Cardiac fibroblast (primary cell): ENCODE measurements at places on chromosomes 4 and X.

DNA sequence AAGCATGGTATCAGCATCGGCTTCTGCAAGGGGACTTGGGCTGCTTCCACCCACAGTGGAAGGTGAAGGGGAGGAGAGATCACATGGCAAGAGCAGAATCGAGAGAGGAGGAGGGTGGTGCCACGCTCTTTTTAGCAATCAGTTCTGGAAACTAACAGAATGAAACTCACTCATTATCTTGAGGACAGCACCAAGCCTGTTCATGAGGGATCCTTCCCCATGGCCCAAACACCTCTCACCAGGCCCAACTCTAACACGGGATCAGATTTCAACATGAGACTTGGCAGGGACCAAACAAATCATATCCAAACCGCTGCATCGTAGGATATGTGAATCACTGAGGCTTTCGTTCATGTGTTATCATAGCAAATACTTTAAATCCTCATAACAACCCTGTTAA lies 125.5 kb downstream of the GPC3 start:
- peak; percentile 76 for DNase-seq

DNA sequence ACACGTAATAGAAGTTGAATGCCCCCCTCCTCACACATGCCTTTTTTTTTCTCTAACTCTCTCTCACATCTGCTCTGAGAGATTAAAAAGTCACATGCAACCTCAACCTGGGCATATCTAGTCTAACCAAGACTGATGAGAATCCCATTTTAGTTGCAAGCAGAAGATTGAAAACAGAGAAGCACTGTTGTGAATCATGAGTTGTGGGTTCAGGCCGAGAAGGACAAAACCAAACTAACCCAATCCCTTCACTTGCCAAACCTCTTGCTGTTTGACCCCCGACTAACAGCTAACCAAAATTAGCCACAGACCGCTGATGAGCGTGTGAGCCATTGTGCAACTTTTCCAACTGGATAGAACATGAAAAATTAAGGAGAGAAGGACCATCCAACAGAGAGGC lies 31.8 kb downstream of the CXCL1 start:
- no peak for DNase-seq

DNA sequence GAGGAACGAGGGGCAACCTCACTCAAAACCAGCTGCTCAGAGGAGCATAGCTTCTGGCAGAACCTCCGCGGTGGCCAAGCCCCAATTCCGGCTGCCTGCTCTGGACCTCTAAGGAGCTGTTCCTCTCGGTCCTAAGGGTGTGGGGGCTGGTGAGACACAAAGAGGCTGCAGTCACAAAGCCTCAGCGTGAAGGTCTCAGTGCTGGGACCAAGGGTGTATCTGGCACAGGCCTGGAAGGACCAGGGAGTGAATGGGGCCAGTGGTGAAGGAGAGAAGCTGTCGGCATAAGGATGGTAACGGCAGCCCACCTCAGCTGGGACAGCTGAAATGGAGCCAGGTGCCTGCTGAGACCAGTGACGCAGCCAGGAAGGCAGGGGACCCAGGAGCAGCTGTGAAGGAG lies 5.3 kb downstream of the PDE6B start:
- no peak for DNase-seq

DNA sequence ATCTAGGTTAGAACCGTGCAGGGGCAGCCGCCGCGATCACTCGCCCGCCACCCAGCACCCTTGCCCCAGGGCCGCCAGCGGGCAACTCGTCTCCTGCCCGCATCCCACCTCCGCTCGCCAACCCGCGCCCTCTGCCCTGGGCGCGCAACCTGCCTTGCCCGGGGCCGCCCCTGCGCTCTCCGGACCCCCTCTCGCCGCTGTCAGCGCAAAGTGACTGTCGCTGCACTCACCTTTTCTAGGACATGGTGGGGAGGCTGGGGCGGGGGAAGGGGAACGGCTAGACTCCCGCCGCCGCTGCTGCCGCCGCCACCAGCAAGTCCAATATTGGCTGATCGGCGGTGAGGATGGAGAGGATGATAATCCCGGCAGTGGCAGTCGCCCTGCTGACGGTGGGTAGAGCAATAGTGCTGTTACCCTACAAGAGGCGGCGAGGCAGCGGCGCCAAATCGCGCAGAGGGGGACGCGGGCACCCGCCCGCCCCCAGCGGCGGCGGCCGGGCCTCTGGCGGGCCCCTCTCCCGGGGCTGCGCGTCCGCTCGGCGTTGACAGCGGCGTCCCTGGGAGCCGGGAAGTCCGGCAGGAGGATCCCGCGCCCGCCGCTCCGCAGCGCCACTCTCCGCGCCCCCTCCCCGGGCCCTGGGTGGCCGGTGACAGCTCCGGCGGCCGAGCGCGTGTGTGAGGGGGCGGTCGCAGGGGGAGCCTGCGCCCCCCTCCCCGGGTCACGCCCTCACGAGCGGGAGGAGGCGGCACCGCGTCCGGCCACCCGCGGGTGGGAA lies 2.3 kb upstream of the NR3C2 start:
- no peak for DNase-seq

GRCh38 chrX:46317163-46317562 lies 228.1 kb downstream of the ZNF674 start:
- no peak for DNase-seq

- peak; percentile 30 for DNase-seq
These were observed 19.7 kb downstream of the ZFP42 start for GRCh38 chr4:188015025-188015940.

- DNase-seq, result peak; percentile 43
These were observed 14.1 kb downstream of the NOP14 start for GRCh38 chr4:2948895-2949781.

DNA sequence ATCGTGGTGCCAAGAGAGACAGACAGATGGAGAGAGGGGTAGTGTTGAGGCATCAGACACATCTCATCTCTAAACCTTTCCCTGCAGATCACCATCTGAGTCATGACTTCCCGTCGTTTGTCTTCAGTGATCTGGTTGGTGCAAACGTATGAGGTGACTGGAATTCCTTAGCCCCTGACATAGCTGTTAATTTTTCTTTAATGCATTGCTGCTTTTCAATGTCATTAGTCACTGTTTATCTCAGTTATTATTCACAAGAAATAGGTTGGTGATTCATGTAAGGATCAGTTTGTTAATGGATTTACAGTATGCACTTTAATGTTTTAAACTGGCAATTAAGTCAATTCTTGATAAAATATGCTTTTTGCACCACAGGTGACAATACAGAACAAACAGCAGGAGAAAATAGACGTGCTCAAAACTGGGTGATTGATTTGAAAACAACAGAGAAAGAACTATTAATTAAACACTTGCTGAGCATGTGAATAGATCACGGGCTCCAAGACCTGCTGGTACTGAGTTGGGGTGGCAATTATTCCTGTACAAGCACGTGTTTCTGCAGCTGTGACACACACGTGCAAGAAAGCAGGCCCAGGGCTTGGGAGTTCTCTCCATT lies 1.3 kb upstream of the TMEM154 start:
- peak; percentile 42 for DNase-seq

DNA sequence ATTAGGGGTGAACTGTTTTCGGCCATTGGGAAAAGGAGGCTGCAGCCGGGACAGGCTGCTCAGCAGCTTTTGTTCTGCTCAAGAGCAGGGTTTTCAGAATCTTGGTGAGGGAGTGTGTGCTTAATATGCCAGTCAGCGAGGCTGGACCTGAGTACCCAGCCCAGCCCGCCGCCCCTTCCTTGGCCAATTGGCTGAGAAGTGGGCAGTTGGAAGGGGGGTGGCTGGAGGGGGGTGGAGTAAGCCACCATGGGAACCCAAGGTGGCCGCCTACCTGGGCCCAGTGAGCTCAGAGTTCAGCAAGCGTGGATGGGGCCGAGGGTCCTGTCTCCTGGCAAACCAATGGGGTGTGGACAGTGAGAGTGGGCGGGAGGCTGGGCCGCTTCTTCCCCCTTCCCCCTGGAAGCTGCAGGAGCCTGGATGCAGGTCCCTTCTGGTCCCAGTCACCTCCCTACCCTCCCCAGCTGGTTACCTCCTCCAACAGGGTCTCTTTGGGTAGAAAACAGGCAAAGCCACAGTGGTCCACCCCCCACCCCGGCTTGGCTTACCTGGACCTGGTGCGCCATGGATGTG lies 52.5 kb downstream of the SORCS2 start:
- no peak for DNase-seq

DNA sequence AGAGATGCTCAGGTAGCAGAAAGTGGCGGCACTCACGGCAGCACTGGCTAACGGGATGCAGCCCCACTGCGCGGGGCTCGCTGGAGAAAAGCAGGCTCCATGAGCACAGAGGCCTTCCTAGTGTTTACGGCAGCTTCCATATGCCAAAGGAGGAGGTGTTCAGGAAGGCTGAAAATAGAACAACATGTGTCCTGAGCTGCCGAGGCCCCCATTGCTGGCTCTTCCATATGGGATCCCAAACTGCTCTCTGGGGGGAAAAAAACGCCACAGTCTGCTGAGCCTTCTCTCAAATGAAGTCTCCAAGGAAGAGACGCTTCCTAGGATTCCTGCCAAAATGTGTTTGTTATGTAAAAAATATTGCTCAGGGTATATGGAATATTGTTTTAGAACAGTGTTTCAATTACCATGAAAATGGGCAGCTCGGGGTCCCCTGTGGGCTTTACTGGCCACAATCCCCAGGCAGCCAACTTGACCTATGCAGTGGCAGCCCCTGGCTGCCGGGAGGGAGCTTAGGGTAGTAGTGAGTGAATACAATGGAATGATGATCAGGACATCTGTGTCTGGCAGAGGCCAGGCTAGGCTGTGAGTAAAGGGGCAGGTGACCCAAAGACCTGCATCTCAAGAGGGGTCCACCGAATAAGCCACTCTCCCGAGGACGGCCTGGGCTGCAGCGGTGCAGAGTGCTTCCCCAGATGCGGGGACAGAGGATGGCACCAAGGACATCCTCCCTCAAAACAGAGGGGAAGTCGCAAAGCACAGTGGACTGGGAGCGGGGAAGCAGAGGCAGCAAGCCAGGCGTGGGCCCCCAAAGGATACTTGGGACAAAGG lies 170.1 kb downstream of the AFAP1 start:
- no peak for DNase-seq

DNA sequence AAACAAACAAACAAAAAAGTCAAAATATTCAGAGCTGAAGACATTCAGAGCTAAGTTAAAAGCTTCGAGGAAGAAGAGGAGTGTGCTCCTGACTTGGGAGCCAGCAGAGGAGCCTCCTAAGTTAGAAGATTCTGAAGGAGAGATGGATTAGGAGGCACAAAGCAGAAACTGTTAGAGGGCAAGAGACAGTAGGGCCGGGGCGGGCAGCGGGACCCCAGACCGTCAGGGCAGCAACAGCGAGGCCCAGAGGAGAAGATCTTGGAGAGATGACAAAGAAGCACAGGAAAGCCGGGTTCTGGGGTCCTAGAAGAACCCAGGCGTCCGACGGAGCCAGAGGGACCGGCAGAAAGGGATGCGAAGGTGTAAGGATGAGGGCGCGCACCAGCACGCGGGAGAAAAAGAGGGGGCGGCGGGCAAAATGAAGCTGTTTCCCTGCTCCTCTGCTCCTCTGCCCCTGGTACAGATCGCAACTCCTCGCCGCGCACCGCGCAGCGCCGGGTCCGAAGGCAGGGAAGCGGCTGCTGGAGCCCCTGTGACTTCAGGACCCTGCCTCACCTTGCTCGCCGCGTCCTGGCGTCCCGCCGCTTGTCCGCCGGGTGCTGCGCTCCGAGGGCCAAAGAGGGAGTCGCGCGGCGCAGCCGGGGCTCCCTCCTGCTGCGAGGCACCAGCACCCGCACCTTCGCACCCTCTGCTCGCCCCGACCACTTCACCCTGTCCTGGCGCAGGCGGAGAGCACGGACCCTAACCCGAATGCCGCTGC lies 477 bp downstream of the KLHL13 start:
- DNase-seq, result peak; percentile 10

- DNase-seq, result no peak
These were observed 70.0 kb upstream of the RAB40AL start for GRCh38 chrX:102866981-102867656.

DNA sequence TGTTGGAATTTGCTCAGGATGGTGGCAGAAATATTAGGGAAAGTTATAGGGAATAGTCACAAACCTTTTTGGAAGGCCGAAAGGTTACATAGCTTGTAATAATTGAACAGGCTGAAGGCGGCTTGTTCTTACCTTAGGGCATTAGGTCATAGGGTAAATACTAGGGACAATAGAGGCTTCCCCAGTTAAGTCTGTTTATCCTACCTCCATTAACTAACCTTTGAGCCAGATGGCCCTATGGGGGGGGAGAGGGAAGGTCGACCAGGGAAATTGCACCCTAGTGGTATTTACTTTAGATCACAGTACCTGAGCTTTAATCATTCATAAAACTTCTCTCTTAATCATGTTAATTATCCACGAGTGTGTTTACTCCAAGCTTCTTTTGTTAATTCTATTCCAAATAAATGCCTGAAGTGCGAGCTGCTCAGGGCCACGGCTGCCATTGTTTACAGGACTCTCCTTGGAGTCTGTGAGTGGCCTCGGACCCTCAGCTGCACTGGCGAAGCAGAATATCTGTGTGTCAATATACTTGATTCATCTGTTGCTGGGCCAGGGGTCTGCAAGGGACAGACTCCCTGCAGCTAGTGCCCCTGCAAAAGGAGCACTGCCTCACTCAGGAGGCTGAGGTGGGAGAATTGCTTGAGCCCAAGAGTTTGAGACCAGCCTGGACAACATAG lies 22.9 kb downstream of the PAGE2 start:
- no peak for DNase-seq

DNA sequence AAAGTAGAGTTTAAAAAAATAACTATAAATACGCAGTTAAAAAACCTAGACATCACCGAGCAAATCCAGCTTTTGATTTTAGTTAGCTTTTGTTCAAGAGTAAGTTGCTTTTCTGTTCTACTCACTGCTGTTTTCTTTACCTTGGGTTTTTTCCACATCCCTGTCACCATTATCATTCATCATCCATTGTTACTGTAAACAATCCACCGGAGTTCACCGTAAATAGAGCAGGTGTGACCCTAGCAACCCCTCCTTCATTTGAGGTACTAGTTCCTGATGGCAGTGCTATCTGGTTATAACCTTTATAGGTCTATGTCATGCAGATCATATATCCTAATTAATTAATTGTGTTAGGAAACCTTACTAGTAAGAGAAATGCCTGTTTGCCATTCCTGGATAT lies 43.0 kb upstream of the TEX13D start:
- no peak for DNase-seq

- DNase-seq, result no peak
These were observed 2315.4 kb upstream of the AGA start for GRCh38 chr4:179757641-179758040.

DNA sequence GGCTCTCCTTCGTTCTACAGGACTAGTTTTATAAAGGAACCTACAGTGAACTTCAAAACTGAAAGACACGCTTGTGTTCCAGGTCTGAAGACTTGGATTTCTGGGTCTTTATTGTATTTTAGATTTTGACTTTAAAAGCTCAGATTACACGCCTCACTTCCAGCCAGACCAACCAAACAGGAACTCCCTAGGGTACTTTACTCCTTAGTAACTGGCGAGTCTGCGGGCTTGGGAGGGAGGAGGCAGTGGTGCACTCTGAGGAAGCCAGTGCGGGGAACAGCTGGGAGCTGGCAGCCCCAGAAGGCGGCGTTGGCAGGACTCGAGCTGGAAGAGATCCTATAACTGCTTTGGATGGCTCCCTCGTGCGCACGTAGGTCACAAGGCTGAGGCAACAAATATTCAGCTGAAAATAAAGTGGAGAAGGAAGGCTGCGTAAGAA lies 391 bp upstream of the PHKA1 start:
- DNase-seq, result peak; percentile 71

GRCh38 chr4:94722270-94722669 lies 35.5 kb upstream of the BMPR1B start:
- DNase-seq, result no peak

- DNase-seq, result no peak
These were observed 441.7 kb upstream of the SLIT2 start for GRCh38 chr4:19809989-19810388.

GRCh38 chrX:75781611-75782010 lies 3.4 kb downstream of the MAGEE2 start:
- DNase-seq, result no peak
